ENCODE measurements at places on chromosomes 7 and 10.

DNA sequence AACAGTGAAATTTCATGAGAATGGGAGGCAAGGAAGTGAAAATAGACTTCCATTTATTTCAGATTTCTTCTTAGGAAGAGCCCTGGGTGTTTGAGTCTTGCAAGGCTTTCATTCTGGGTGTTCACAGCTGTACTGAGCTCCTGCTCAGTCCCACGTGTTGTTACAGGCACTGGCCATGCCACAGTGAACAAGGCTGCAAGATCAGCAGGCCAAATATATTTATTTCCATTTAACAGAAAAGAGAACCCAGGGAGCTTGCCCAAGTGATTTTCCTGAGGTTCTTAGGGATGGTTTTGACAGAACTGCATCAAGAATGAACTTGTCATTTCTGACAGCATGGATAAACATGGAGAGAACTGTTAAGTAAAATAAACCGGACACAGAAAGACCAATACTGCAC, 54.5 kb upstream of the CD36 start:
- no peak for DNase-seq

DNA sequence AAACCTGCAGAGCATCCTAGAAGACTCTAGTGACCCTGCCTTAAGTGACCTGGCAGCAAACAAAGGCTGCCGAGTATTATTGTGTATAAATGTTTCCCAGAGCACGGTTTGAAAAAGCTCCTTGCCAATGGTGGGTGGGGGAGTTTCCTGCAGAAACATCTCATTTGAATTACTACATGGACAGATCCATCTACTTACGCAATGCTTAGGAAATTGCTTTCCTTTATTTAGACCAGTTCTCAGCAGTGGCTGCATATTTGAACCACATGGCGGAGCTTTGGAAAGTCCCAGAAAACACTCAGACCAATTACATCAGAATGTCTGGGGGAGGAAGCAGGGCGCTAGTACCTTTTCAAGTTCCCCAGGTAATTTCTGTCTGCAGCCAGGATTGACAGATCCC, 560.9 kb downstream of the SDK1 start:
- no peak for DNase-seq

DNA sequence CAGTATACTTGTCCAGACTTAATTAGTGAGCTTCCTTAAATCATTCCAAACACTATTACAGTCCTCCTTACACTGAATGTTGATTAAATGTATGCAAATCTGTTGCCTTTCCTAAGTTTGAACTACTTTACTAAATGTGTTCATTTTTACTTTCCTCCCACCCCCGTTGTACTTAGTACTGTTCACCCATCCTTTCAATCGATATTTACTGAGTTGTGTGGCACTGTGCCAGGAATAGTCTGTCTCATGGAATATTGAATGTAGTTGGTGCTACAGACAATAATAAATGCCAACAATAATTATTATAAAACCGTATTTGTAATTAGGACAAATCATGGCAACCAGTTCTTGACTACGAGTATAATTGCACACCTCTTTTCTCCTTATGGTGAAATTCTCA, 335.7 kb downstream of the GPR37 start:
- DNase-seq = no peak

GRCh38 chr10:25815999-25816768, 117.8 kb upstream of the MYO3A start:
- no peak for DNase-seq

DNA sequence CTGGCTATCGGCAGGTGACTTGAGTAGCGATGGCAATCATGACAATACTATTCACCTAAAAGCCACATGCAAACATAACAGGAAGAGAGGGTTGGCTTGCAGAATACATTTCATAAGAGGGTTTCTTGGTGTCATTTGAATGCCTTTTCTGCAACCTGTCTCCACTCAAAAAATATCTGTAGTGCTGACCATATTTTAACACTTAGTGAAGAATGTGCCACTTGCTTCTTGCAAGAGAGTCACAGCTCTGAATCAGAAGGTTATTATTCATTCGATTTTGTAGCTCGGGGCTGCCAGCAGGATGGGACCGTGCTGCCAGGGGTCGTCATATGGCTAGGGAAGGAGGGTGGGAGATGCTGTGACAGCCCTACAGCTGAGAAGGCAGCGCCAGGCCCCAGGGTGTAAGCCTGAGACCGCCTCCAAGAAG, 152.0 kb upstream of the PITRM1 start:
- DNase-seq = no peak

DNA sequence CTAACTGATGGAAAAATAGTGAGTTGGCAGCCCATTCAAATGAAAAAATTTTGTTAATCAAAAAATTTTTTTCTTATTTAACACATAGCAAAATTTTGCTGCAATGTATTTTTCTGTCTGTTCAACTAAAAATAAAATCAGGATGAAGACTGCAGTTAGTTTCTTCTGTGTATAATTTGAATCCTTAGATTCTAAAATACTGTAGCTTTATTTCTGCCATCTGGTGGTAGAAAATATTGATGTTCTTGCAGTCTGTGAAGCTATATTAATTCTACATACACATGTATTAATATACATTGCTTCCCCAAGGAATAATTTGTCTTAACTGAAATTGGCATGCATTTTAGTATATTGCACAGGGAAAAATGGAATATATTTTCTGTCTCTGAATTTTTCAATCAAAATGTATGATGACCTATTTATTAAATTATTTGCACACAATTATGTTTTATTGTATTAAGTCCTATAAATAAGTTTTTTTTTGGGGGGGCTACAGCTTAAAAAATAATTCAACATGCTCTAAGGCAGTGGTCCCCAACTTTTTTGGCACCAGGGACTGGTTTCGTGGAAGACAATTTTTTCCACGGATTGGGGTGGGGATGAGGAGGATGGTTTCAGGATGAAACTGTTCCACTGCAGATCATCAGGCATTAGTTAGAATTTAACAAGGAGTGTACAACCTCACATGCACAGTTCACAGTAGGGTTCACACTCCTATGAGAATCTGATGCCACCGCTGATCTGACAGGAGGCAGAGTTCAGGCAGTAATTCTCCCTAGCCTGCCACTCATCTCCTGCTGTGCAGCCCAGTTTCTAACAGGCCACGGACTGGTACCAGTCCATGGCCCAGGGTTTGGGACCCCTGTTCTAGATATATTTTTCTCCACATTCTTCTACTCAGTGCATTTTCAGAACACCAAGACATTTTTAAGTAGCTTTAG, 119.4 kb downstream of the GNAT3 start:
- no peak for DNase-seq

All from cortex of kidney (tissue), 1 donor.